ENCODE measurements at places on chromosomes 7 and 10. TPM values are rescaled to one million over a fixed set of nuclear protein-coding genes. Genes with fewer than 3 reads are reported as not detected.

GRCh38 chr7:19269301-19269700 lies 124.1 kb upstream of the FERD3L start:
- DNase-seq, result no peak

DNA sequence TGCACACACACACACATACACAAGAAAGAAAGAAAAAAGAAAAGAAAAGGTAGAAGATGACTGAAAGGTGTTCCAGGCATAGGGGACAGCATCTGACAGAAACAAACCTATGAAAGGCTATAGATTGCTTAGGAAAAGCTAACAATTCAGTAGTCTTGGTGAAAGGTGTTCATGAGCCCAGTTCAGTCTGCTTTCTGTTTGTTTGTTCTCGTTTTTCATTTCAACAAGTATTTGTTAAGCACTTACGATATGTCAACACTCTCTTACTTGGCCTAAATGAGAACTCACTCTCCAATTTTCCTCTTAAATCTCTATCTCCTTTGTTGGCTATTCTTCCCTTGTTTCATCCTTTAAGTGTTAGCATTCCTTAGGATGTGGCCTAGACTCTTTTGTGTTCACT lies 133.2 kb downstream of the GRM8 start:
- DNase-seq, result no peak

- no peak for DNase-seq
Observed at GRCh38 chr10:27658788-27659187, 86.8 kb downstream of the MKX start.

The SERPINE1 gene
- 41.6 TPM for total RNA-seq

- DNase-seq, result no peak
Observed at GRCh38 chr7:135713836-135714470, 14.0 kb downstream of the SLC13A4 start.

The NKX2-3 gene
- not detected for total RNA-seq

GRCh38 chr7:36887233-36887632 lies 162.9 kb upstream of the AOAH start:
- no peak for DNase-seq

The SUGCT gene
- 4.1 TPM for total RNA-seq
